ENCODE measurements at places on chromosomes 12 and 14.

GRCh38 chr12:98745578-98746391, 100.7 kb downstream of the APAF1 start:
- peak; percentile 27 for DNase-seq

DNA sequence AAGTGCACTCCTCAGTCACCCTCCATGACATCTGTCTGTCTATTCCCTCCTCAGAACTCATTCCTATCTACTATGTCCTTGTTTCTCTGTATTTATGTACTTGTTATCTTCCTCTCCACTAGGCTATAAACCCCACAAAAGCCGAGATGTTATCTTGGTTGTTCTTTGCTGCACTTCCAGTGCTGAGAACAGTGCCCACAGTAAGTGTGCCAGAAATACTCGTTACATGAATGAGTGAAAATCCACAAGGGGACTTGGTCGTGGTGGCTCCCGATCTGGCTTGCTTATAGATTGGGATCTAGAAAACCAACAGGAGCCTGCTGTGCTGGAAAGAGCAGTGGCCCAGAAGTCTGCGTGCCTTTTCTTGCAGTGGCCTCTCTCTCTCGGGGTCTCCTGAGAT, 111.9 kb upstream of the PRMT8 start:
- DNase-seq, result no peak

GRCh38 chr12:108302403-108303311, 36.5 kb downstream of the CMKLR1 start:
- DNase-seq, result peak; percentile 27

GRCh38 chr14:73662487-73662943, 17.7 kb downstream of the DNAL1 start:
- DNase-seq, result peak; percentile 93

GRCh38 chr12:108333898-108334699, 5.0 kb downstream of the CMKLR1 start:
- no peak for DNase-seq

GRCh38 chr12:113200021-113200797, 14.7 kb downstream of the RITA1 start:
- DNase-seq, result no peak

GRCh38 chr14:20546877-20547276, 14.0 kb downstream of the RNASE9 start:
- DNase-seq, result no peak

Data from fibroblast of the aortic adventitia (primary cell).